Hippocampal formation (tissue), 2 donors: ENCODE measurements at places on chromosomes 2 and 18.

- no peak for DNase-seq
Observed at GRCh38 chr2:64998658-64999061, 9.5 kb downstream of the SLC1A4 start.

- no peak for DNase-seq
Observed at GRCh38 chr2:195494451-195494850, 162.6 kb upstream of the SLC39A10 start.

DNA sequence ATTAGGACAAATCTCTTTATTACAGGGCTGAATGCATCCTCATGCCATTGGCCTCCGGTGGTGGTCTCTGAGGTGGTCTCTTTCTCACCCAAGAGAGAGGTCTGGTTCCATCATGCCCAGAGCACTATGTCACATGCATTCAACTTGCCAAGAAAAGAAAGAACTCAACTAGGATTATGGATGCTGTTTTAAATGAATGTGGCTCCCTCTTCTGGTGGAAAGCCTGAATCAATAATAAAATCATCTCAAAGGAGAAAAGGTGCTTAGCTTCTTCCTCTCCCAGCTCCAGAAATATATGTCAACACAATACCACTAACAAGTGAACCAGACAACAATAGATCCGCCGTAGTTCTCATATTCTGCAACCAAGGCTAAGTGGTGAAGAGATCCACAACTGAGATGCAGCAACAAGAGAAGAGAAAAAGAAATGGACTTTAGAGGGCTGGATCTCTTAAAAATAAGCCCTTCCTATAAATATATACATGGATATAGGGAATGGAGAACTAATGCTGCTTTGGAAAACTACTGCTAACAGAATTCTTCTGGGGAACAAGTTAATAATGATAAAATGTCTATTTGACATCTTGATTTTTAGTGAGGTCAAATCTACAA, 396.8 kb downstream of the NCKAP5 start:
- DNase-seq: no peak

DNA sequence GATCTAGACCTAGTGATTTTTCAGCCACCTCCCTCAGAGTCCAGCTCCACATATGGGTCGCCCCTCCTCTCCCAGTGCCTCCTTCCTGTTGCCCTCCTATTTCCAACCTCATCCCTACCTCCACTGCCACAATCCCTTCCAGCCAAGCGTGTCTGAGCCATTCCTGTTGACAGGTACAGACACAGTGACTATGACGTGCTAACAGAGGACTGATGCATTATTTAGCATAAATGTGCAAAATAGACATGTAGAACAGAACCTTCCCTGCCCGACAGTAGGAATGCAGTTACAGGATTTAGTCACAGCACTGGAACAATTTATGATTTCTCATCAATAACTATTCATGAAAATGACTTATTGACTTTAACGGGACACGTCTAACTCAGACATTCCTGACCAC, 84.4 kb upstream of the PPP1CB start:
- DNase-seq: no peak

GRCh38 chr18:8045160-8045883, 478.2 kb downstream of the PTPRM start:
- DNase-seq: no peak

DNA sequence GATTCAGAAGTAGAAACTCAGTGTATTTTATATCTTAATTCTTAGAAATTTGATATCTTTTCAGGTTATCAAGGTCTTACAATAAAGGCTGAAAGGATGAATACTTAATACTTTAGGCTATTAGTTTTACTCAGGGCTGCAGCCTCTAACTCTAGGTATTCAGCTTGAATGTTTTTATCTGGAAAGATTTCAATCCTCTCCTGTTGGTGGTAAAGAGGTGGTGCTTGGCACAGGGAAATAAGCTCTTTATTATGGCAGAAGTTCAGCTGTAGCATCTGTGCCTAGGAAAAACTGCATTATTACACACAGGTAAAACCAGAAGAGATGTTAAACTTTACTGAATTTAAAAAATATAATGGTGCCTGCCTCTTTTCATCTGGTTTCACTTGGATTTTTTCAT, 11.1 kb downstream of the ACVR2A start:
- DNase-seq: peak; percentile 16

DNA sequence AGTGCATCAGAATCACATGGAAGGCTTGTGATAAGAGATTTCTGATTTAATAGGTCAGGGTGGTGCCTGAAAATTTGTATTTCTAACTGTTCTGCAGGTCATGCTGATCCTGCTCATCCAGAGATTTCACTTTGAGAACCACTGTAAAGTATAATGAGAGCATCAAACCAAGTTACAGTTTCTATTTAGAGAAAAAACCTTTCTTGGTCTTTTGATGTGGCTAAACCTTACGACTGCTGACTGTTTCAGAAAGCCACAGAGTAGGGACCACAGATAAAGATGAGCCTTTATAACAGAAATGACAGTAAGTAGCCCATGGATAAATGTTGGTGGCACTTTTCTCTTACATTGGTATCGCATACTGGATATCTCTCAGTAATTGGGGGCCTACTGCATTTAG, 109.4 kb upstream of the FANCL start:
- no peak for DNase-seq

DNA sequence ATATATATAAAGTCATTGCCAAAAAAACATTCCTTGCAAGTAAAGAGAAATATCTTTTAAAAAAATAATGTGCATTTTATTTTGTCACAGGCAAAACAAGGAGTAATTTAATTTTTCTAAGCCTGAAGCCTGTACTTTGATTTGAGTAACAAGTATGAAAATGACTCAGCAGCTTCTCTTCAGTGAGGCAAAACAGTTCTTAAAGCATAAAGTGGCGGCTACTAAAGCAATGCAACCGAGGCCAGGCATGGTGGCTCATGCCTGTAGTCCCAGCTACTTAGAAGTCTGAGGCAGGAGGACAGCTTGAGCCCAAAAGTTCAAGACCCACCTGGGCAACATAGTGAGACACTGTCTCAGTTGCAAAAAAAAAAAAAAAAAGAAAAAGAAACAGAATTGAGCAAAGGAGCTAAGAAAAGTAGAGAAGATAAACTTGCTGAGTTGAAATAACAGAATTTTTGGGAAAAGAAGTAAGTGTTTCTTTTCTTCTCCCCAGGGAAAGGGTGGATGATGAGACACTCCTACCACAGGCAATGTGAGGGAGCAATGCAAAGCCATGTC, 29.6 kb downstream of the DOK1 start:
- DNase-seq: no peak
